ENCODE measurements at places on chromosomes 1 and 21.
A peak's percentile ranks its signal among the peaks of the same experiment; 100 is the strongest.

DNA sequence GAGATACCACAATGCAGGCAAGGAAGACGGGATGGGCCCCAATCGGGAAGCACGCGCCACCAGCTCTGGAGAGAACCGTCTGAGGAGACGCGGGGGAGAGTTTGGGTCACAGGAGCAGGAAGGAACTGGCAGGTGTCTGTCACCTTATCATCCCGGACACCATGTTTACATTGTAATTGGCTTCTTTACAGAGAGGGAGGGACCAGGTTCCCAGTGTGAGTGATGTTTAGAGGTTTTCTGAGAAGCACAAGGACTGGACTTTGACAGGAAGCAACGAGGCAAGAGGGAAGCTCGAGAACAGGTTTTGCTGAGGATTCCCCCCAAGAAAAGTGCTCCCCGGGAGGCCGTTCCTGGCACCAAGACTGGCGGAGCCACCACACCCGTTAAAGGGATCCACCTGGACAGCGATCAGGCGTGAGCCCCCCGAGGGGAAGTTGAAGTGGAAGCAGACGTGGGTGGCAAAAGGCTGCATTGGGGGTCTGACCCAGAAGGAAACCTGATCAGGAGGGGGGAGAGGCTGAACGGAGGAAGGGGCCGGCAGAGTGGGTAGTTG lies 957 bp downstream of the EPS15 start:
- peak; percentile 69 for DNase-seq

- no peak for DNase-seq
These were observed 8.1 kb downstream of the COL8A2 start for GRCh38 chr1:36116901-36117300.

DNA sequence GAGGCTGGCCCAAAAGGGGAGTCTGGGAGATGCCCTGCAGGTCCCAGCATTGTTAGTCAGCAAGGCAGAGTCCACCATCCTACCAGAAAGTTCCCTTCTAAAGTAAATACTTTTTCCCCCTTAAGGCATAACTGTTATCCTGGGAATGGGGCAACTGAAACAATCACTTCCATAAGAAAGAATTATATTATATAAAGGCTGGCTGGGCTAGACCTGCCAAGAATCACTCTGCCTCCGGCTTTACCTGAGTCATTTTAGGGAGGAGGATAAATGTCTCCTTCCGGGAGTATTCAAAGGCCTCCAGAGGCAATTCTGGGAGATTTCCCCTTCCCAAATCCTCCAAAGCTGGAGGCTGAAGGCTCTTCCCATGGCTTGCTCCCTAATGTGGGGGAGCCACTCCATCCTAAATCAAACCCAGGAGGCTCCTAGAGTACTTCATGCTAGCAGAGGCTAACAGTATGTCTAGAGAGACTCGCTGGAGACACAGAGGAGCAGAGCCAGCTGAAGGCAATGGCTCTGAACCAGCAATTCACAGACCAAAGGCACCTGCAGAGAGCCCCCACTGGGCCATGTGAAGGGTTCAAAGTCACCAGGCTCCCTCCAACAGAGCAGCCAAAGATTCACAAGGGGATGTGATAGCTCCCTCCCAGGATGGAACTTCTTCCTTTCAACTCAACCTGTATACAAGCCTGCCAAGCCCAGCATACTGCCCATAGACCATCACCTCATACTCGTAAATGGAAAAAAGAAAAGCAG lies 116.0 kb downstream of the ASTN1 start:
- no peak for DNase-seq

DNA sequence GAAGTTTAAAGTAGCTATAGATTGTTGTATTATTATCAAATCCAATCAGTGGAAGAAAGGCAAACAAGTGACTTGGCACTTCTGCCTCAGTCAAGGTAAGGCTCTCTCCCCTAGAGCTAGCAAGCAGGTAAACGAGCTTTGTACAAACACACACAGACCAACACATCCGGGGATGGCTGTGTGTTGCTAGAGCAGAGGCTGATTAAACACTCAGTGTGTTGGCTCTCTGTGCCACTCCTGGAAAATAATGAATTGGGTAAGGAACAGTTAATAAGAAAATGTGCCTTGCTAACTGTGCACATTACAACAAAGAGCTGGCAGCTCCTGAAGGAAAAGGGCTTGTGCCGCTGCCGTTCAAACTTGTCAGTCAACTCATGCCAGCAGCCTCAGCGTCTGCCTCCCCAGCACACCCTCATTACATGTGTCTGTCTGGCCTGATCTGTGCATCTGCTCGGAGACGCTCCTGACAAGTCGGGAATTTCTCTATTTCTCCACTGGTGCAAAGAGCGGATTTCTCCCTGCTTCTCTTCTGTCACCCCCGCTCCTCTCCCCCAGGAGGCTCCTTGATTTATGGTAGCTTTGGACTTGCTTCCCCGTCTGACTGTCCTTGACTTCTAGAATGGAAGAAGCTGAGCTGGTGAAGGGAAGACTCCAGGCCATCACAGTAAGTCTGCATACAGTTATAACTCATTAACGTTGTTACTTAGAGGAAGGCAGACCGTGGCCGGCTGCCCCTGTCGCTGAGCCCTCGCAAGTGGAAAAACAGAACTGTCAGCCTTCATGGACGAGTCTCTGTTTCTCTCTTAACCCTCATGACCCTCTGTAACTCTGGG lies at the start of gene PALMD:
TSS of gene PALMD (plus strand) at position 415 of the 833 bp plus-strand sequence. CDS start at position 620, 205 bp downstream.
- DNase-seq: no peak

- no peak for DNase-seq
These were observed 14.1 kb downstream of the TMEM53 start for GRCh38 chr1:44660176-44660575.

DNA sequence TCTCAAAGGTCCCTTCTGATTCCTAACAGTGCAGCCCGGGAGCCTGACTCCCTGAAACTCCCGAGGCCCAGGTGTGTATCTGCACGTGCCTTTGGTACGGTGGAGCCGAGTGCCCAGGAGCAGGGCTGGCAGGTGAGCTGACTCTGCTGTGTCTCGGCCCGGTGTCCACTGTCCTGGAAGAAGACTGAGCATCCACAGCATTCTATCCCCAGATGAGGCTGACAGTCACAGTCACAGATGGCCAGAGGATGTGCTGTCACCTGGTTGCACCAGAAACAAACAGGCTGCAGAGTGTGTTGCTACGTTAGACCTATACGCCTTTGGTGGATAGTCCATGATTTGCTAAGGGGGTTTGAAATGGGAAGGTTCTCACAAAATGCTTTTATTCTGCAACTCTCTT lies 9.8 kb downstream of the ETV3L start:
- DNase-seq: no peak

DNA sequence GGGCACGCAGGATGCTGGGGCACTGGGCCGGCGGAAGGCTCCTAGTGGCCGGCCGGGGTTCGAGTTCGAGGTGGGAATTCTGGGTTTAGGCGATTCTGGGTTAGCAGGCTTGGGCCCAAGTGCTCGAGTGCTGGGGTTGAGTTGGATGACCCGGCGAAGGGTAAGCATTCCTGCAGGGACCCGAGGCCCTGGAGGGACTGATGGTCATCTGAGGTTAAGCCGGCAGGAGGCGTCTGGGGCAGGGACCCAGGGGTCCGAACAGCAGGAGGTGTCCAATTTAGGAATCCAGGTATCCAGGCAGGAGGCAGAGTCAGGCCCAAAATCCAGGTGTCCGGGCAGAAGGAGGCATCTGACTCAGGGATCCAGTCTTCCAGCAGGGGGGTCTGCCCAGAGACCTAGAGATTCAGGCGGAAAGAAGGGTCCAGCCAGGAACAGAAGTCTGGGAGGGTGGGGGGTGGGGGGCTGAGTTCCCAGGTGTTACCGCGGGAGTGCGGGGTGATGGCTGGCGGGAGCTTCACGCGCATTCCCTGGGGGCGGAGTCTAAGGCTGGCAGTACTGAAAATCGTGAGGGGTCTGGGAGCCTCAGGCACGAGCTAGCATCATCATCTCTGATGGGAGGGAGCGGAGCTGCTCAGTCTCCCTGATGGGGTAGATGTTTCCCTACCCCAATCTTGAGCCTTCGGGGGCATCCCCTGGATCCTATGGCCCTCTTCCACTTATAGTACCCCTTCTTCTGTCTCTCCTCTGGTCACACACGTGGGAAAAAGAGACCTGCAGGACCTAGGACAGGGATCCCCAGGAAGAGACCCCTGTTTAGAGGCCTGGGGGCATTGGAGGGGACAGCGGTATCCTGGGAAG lies 585 bp downstream of the GPR3 start:
- peak; percentile 22 for DNase-seq

DNA sequence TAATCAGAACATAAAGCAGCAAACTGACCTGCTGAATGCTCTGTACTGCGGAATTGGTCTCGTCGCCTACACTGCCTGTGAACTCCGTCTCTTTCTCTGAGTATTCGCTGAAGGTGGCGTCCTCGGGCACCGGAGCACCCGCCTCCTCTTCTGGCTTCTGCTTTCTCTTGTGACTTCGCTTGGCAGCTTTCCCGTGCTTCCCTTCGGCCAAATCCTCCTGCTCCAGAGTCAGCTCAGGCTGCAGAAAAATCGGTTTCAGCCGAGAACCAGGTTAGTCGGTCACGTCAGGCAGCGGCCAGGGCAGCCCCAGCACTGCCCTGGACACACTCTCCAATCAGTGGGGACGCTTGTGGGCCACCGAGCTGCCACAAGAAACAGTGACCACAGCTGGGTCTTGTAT lies 35.8 kb upstream of the RIPK4 start:
- DNase-seq: no peak

GRCh38 chr1:206559672-206559995 lies 52.3 kb downstream of the RASSF5 start:
- DNase-seq: no peak

DNA sequence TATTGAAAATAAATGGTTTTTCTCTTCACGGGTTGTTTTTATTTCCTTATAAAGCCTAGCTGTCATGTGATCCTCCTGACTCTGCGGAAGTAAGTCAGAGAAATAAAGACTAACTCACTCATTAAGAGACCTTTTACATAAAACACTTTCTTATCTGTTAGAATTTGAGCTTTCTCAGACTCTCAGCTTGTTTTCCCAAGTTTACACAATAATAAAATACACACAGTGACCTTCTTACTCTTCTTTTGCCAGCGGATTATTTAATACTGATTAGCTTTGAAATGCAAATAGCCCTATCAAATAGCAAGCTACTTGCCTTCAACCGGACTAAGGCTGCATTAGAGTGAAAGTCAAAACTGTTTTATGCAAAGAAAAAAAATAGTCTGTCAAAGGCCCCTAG lies 45.5 kb upstream of the CXADR start:
- no peak for DNase-seq

- DNase-seq: no peak
These were observed 25.8 kb upstream of the TRIM45 start for GRCh38 chr1:117147341-117147831.

DNA sequence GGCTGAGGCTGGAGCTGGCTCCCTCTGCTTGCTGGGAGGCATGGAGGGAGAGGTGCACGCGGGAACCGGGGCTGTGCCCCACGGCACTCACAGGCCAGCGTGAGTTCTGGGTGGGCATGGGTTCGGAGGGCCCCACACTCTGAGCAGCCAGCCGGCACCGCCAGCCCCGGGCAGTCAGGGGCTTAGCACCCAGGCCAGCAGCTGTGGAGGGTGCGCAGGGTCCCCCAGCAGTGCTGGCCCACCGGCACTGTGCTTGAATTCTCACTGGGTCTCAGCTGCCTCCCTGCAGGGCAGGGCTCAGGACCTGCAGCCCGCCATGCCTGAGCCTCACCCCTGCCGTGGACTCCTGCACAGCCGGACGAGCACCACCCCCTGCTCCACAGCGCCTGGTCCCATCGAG lies 164.9 kb upstream of the PLD5 start:
- DNase-seq: no peak

GRCh38 chr1:87243573-87243972 lies 85.1 kb upstream of the LMO4 start:
- DNase-seq: no peak

GRCh38 chr1:209375097-209375496 lies 208.4 kb upstream of the CAMK1G start:
- DNase-seq: no peak

GRCh38 chr1:203284411-203285123 lies 20.8 kb upstream of the BTG2 start:
- no peak for DNase-seq

DNA sequence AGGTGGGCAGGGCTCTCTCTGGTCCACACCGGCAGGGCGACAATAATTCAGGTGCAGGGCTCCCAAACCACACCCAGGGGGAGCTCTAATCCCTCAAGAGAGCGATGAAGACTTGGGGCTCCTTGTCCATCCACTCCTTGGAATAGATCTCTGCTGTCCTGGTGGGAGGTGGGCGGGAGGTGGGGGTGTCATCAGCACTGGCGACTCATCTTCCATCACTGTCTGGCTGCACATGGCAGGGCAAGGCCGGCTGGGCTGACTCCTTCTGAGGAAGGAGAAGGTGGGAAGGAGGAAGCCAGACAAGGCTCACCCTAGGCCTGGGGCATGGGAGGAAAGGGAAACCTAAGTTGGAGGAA lies 29.3 kb downstream of the TNNT2 start:
- DNase-seq: peak; percentile 53

- no peak for DNase-seq
These were observed 18.1 kb downstream of the ZMPSTE24 start for GRCh38 chr1:40276122-40276521.

- peak; percentile 89 for DNase-seq
These were observed at the start of gene CGN for GRCh38 chr1:151510957-151511635. Gene CGN (plus strand): TSS chr1:151511387. CDS start chr1:151518520, 7,133 bp downstream.

GRCh38 chr1:225853441-225853840 lies 28.7 kb downstream of the TMEM63A start:
- no peak for DNase-seq

GRCh38 chr1:173415490-173415889 lies 61.6 kb upstream of the PRDX6 start:
- no peak for DNase-seq

GRCh38 chr1:41387667-41388091 lies 26.4 kb downstream of the FOXO6 start:
- DNase-seq: no peak

GRCh38 chr1:9435854-9436640 lies 103.2 kb upstream of the SLC25A33 start:
- no peak for DNase-seq

DNA sequence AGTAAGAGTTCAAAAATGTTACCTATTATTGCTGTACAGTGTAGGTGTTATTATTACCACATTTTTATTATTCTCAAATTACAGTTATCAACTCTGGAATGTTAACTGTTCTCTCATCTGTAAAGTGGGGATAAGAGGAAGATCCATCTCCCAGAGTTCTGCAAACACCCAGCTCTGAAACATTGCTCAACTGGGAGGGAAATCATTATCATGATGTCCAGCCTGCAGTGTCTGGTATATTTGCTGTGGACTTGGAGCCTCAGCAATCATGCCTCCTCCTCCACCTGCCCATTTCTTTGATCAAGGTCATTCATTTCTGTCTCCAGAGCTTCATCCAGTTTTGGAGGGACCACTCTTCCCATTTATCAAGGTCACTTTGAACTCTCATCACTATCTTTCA lies 39.4 kb downstream of the C8A start:
- DNase-seq: no peak

DNA sequence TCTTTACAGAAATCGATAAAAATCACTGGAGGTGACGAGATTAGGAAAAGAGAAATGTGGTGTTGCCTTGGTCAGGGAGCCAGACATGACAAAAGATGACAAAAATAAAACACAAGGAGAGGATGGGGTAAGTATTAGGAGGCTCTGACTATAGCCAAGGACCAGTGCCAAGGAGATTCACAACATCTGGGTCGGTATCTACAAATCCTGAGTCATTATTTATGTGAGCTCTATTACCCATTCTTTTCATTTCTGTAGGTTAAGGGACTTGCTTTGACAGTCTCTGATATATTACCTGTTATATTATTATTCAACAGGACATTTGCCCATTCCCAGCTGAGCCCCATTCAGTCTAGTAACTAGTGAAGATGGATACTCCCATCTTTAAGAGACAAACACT lies 120.8 kb downstream of the TYW3 start:
- DNase-seq: no peak

GRCh38 chr1:21546122-21546825 lies 37.1 kb downstream of the ALPL start:
- no peak for DNase-seq

- DNase-seq: peak; percentile 12
These were observed 360.3 kb downstream of the TGFB2 start for GRCh38 chr1:218705391-218705790.
